ENCODE measurements at places on chromosomes 11 and 22. TPM values are rescaled to one million over a fixed set of nuclear protein-coding genes. Genes with fewer than 3 reads are reported as not detected.

GRCh38 chr11:23976426-23976825, 520.4 kb upstream of the LUZP2 start:
- H3K4me3 ChIP-seq: no peak overlapping the region
- H3K27me3 ChIP-seq: no peaks in the 10 kb centered on the region
- no peak overlapping the region for H3K27ac ChIP-seq
- H3K36me3 ChIP-seq: no peaks in the 10 kb centered on the region

DNA sequence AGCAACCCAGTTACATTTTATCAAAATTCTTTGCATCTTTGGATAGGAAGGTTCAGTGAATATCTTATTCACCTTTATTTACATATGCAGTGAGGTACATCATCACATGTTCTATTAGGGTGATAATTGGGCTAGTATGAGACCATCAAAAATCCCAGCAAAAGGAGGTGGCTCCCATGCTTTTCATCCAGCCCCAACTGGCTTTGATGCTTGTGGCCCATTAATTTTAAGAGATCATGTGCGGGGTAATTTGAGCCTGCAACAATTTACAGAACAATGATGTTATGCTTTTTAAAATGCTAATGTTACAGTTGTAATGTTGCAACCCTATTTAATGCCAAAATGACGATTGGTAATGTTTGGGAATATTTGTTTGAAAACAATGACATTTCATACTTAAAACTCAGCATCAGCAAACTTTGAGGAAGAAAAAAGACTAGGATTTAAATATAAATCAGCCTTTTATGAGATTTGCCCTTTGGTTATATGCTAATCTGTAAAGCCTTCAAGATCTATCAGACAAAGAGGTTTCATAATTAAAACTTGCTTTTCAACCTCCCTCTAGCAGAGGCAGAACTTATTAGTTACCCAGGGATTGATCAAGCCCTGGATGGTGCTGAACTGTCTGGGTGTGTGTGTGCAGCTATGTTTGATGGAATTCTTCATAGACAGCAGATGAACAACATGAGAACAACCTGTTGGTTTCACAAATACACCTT, 183.5 kb upstream of the SORL1-AS1 start:
- H3K36me3 ChIP-seq: no peaks in the 10 kb centered on the region
- H3K4me1 ChIP-seq: peaks cover 11% of the 10 kb centered on the region
- no peak overlapping the region for H3K27ac ChIP-seq
- H3K27me3 ChIP-seq: no peaks in the 10 kb centered on the region
- peak; percentile 27 for DNase-seq
- no peak overlapping the region for H3K4me3 ChIP-seq

DNA sequence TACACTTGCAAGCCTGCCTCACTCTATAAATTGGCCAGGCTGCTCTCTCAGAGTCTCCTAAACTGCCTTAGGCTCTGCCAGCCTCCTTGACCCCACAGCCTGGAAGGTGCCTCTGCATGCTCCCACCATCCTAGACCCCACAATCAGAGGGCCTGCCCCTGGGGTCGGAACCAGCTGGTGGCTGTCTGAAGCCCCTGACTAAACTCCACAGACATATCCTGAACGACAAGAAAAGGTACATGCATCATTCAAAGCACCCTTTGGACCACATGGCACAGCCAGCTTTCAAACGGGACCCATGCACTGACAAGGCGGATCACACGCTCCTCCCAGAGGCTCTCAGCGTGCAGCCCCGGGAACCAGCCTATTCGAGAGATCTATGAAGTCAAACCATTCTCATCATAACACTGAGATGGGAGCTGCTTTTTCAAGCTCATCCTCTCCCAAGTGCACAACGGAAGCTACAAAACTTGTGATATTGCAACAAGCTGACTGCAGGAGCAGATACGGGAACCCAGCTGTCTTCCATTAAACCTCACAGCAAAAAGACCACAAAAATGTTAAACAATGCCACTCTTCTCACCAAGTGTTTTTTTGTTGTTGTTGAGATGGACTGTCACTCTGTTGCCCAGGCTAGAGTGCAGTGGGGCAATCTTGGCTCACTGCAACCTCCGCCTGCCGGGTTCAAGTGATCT, 8.1 kb downstream of the SHANK2 start:
- H3K27me3 ChIP-seq: peaks cover 13% of the 10 kb centered on the region
- H3K27ac ChIP-seq: no peak overlapping the region
- H3K4me1 ChIP-seq: peaks cover 15% of the 10 kb centered on the region
- H3K36me3 ChIP-seq: no peaks in the 10 kb centered on the region
- peak; percentile 45 for DNase-seq

- H3K27ac ChIP-seq: no peak overlapping the region
- DNase-seq: peak; percentile 75
- no peaks in the 10 kb centered on the region for H3K36me3 ChIP-seq
- H3K4me1 ChIP-seq: peaks cover 3% of the 10 kb centered on the region
- H3K27me3 ChIP-seq: no peaks in the 10 kb centered on the region
- no peak overlapping the region for H3K4me3 ChIP-seq
Observed at GRCh38 chr22:41565403-41566054, 4.7 kb downstream of the CSDC2 start.

- H3K36me3 ChIP-seq: no peaks in the 10 kb centered on the region
- no peaks in the 10 kb centered on the region for H3K27me3 ChIP-seq
Observed at GRCh38 chr11:126335463-126335760, 20.1 kb upstream of the ST3GAL4 start.

- no peak overlapping the region for H3K4me3 ChIP-seq
- DNase-seq: peak; percentile 38
- H3K27me3 ChIP-seq: no peaks in the 10 kb centered on the region
- H3K27ac ChIP-seq: no peak overlapping the region
Observed at GRCh38 chr11:119188067-119188466, 2.8 kb downstream of the NHERF4 start.

- DNase-seq: no peak
- H3K27me3 ChIP-seq: no peaks in the 10 kb centered on the region
- H3K27ac ChIP-seq: no peak overlapping the region
Observed at GRCh38 chr11:120808616-120809050, 215.3 kb upstream of the TBCEL start.

- H3K36me3 ChIP-seq: peaks cover 70% of the 10 kb centered on the region
- H3K4me3 ChIP-seq: no peak overlapping the region
- no peaks in the 10 kb centered on the region for H3K27me3 ChIP-seq
- H3K27ac ChIP-seq: no peak overlapping the region
- no peak for DNase-seq
Observed at GRCh38 chr11:18091731-18092130, 14.2 kb downstream of the SAAL1 start.

DNA sequence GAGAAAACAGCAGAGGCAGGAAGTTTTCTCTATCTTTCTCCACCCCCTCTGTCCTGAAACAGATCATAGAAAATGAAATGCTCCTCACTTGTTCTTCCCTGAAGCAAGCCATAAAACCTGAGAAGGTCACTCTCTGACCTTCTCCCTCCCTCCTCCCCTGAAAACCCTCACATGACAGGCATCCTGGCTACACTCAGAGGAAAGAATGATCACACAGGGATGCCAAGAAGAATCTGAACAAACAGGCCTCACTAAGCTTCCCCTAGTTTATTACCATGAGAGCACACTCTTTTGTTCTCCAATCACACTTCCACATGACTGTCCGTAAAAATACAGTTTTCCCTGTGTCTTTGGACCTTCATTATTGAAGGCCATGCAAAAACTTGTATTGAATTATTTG, 300.1 kb downstream of the BUD13 start:
- no peaks in the 10 kb centered on the region for H3K36me3 ChIP-seq
- DNase-seq: no peak
- no peaks in the 10 kb centered on the region for H3K27me3 ChIP-seq
- no peaks in the 10 kb centered on the region for H3K4me1 ChIP-seq
- no peak overlapping the region for H3K4me3 ChIP-seq
- peak overlapping the region; percentile 22 for H3K27ac ChIP-seq

DNA sequence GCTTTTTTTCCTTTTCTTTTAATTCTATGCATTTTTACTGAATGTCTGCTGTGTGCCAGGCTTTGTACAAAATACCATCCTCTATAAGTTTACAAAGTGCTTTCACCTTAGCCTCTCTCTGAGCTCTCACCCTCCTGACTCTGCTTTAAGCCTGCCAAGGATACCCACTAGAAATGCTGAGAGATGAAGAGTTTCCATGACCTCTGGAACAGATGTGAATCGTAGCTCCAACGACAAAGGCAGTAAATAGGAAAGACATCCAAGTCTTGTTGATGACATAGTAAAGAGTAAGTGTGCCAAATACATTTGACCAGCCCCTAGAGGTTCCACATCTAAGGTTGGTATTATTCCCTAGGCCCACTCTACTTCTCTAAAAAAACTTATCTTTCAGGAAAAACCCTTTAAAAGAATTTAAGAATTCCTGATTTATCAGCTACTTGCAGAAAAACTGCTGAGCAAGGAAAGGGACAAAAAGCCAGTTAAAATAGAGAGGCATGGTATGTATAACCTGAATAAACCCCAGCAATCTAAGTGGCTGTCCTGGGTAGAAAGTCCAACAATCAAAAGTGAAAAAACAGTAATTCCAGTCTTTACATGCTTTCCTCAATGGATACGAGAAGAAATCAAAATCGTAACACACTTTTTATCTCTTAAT, 45.4 kb downstream of the GAB2 start:
- peak overlapping the region; percentile 5 for H3K4me3 ChIP-seq
- H3K27ac ChIP-seq: no peak overlapping the region
- H3K27me3 ChIP-seq: no peaks in the 10 kb centered on the region

DNA sequence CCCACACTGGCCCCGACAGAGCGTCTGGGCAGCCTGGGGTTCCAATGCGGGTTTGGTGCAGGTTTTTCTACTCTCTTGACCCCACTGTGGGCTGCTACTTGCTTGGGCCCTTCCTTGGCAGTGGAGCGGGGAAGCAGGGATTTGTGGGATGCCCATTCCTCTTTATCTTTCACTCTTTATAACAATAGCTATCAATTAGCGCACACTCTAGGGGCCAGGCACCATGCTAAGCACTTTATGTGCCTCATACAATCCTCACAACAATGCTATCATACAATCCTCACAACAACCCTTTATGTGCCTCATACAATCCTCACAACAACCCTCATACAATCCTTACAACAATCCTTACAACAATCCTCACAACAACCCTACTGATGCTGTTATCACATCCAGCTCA, 12.7 kb downstream of the ACCS start:
- no peaks in the 10 kb centered on the region for H3K4me1 ChIP-seq
- no peak overlapping the region for H3K4me3 ChIP-seq
- DNase-seq: peak; percentile 56

DNA sequence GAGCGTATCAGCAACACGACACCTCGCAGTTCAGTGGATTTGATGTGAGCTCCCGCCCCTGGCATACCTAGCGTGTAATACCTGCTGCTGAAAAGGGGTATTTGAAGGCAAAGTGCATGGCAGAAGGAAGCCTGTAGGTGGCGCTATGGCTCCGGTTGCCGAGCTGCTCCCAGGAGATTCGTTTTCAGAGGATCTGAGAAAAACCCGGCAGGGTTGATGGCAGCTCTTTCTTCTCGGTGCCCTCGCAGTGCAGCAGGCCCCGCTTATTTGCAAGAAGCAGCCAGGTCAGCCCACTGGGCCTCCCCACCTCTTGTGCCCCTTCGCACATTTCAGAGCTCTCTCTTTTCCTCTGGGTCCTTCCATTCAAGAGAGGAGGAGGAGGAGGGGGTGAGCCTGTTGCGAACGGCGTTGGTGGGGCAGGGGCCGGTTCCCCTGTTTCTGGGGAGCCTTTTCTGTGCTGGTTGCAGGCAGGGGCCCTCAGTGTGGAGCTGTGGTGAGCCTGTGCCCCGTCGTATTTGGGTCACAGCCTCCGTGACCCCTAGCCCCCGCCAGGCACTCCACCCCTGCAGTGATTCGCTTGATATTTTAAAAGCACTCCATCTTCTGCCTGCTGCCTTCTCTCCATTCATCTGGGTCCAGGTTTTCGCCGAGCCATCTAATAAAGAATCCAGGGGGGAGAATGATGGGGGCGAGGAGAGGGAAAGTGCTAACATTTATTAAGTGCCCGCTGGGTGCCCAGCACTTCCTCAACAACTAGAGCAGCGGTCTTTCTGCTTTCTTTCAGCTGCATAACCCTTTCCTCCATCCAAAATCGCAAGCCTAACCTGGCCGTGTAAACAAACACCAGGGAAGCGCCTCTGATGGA, 85.3 kb upstream of the SYT13 start:
- H3K4me3 ChIP-seq: no peak overlapping the region
- H3K36me3 ChIP-seq: no peaks in the 10 kb centered on the region
- no peak overlapping the region for H3K27ac ChIP-seq
- peak; percentile 97 for DNase-seq
- peaks cover 5% of the 10 kb centered on the region for H3K27me3 ChIP-seq

DNA sequence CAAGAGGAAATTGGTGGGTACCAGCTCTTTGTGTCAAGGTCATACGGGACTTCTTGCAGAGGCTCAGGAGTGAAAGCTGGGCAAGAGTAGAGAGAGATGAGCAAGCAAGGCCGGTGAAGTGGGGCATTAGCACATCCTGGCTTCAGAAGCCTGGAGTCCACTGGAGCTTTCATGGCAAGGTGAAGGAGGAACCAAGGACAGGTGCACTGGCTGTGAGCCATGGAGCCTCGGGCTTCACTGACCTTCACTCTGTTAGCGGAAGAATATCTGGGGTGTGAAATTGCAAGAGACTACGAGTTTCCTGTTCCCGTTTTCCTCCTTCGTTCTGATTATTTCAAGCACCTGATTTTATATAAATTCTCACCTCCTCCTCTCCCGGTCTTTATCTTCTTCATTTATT, 25.9 kb upstream of the ST14 start:
- no peak overlapping the region for H3K27ac ChIP-seq
- no peaks in the 10 kb centered on the region for H3K4me1 ChIP-seq
- DNase-seq: peak; percentile 10
- no peaks in the 10 kb centered on the region for H3K27me3 ChIP-seq
- H3K4me3 ChIP-seq: no peak overlapping the region

- no peak for DNase-seq
- H3K4me3 ChIP-seq: no peak overlapping the region
- H3K4me1 ChIP-seq: peaks cover 14% of the 10 kb centered on the region
- no peak overlapping the region for H3K27ac ChIP-seq
- H3K36me3 ChIP-seq: no peaks in the 10 kb centered on the region
Observed at GRCh38 chr11:131593301-131593700, 222.9 kb downstream of the NTM start.

DNA sequence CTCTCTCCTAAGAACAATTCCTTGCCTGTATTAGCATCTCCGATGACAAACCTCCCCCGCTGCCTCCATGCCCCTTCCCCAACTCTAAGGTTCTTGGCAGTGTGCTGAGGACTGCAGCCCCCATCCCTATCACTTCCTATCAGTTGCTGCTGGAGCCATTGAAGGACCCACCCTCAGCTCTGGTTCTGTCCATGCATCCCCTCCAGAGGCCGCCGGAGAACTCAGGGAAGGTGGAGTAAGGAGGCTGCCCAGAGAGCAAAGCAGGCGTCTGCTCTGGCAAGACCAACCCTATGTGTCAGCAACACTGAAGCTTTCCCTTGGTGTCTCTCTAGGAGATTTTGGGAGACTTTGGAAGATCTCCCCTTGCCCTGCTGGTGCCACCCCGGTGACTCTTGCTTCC, 1139.5 kb downstream of the TBC1D22A start:
- peak; percentile 67 for DNase-seq
- no peaks in the 10 kb centered on the region for H3K27me3 ChIP-seq
- no peaks in the 10 kb centered on the region for H3K36me3 ChIP-seq
- H3K4me3 ChIP-seq: no peak overlapping the region

- peak; percentile 66 for DNase-seq
- no peaks in the 10 kb centered on the region for H3K4me1 ChIP-seq
- no peaks in the 10 kb centered on the region for H3K36me3 ChIP-seq
- peaks cover 50% of the 10 kb centered on the region for H3K27me3 ChIP-seq
Observed at GRCh38 chr11:65584723-65585171, 8.9 kb downstream of the EHBP1L1 start.

Gene PRAME
- 0.44 TPM for total RNA-seq

Gene GLYAT
- total RNA-seq: not detected

Gene DDI1
- total RNA-seq: not detected

Gene CTSF
- 18.7 TPM for total RNA-seq

Gene CSNK1E
- total RNA-seq: 224 TPM

Gene RDX
- 121 TPM for total RNA-seq

Gene PNPLA3
- total RNA-seq: 52.6 TPM
